Right lung (tissue), 10 donors: ENCODE measurements at places on chromosomes 2 and 18.

GRCh38 chr2:17506736-17507616, 11.3 kb downstream of the RAD51AP2 start:
- no peak for DNase-seq

DNA sequence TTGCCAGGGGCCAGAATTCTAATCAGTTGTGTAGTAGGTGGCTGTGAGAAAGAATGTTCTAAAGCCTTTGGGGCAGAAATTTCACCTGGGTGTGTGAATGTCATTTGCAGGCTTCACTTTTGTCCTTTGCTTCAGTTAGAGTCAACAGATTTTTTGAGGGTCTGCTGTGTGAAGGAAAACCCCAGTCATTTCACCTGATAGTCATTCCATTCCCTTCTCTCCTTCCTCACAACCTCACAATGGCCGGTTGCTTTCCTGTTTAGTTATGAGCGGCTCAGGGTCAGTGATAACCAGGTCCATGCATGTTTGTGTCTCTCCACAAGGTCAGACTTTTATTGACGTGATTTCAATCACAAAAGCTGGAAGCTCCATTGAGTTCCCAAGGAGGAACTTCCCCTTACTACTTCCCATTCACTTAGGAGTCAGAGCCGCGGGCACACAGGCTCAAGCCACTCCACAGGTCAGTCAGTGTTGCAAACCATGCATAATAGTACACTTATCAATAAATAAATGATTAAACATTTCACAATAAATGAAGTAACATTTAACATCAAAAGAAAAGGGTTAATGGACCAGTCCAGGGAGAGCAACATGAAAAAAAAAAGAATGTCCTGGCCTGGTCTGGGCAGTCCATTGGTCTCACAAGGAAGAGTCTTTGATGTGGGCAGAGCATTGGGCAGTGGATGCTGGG, 74.3 kb downstream of the NPAS2 start:
- DNase-seq: no peak

DNA sequence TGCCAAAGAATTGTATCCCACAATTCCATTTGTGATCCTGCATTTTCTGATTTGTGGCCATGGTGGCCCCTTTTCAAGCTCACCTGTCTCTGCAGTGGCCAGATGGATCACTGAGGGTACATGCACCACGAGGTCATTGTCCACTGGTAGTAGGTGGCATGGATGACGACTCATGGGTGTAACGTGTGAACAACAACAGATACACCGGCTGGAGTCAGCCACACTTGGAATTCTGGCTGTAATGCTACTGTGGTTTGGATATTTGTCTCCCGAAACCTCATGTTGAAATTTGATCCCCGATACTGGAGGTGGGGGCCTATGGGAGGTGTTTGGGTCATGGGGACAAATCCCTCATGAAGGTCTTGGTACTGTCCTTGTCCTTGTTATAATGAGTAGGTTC, 102.2 kb upstream of the TAF1B start:
- no peak for DNase-seq

DNA sequence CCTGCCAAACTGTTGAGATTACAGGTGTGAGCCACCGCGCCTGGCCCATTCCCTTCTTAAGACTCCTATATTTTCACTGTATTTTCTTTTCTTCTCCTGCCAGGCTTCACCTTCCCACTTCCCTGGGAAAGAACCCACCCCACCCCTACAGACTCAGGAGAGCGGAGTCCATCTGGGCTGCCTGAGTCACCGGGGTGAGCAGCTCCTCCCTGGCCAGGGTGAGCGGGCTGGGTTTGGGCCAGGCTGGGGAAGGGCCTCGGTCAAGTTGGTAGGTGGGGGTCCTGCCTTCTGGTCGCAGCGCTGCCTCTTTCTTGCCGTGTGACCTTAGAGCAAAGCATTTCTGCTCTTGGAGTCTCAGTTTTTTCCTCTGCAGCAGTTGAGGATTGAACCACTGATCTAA, 2.1 kb upstream of the GAREM2 start:
- DNase-seq: no peak
